ENCODE measurements at places on chromosomes 1 and 21.

DNA sequence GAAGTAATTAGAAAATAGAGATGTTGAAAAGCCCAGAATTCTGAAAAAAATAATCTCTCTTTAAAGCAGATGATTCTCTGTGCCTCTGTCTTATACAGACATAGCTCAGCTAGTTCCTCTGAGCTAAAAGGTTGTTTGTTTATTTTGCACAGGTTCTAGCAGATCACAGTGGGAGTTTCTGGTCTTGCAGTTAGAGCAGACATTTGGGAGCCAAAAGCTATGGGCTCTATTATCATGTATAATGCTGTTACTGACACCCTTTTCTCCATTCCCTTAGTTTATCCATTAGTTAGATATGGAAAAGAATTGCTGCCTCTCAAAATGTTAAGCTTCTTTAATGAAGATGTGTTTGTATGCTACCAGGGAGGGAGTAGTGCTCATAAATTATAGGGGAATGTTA lies 20.5 kb upstream of the CD55 start:
- DNase-seq, result no peak

DNA sequence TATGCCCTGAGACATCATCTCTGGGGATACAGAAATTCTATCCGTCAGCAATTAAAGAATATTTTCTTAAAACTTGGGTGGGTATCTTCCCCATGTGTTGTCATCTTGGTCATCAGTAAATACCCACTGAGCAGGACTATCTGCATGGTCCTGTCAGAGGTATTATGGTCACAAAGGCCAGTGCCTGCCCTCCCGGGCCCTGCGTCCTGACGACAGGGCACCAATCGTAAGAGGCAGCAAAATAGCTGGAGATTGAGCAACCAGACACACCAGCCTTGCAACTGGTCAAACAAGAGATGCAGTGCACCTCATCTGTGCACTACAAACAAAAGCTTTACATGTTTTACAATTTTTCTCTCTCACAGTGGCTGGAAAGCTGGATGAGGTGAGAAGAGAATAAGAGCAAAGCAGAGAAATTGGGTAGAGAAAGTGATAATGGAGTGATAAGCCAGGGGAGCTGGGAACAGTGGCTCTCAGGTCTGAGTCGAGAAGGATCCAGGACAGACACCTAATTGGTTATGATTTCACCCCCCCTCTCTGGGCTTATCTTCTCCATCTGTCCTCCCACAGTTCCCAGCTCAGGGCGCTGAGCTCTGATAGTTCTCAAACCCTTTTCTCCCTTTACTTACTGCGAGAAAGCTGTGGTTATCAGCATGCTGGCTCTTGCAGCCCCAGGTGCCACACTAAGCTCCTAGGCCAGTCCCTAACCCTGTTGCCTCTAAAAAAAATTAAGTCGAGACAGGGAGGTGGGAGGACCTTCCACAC lies 8.8 kb upstream of the SRP9 start:
- DNase-seq, result peak; percentile 20

DNA sequence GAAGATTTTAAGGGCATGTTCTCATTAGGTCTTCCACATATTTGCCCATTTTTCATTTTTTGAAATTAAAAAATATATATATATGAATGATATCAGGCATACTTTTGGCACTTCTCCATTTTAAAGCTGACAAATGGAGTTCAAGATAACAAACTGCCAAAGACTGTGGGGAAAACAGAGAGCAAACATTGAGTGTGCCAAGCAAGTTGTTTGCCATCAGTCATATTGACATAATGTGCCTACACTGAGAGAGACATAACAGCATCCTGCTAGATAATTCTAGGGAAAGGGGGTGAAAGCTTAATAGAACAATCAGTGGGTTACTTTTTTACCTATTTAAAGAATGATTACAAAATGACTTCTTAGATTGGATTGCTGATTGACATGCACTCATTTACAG lies 529.4 kb upstream of the CXADR start:
- peak; percentile 1 for DNase-seq

DNA sequence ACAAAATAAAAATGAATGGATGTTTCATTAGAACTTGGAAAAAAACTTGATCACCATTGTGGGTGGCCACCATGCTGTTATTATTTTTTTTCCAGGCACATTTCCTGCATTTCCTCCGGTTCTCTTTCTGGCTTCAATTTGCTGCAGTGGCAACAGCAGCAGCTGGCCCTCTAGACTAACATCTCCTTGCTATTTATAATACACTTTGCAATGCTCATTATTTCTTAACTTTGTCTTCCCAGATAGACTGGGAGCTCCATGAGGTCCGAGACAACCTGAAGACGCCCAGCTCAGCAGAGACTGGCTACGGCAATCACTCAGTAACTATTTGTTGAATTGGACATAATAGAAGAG lies 53.4 kb upstream of the ATP5PO start:
- no peak for DNase-seq

- DNase-seq, result no peak
Observed at GRCh38 chr1:58390091-58390490, 156.4 kb downstream of the OMA1 start.

GRCh38 chr1:73813716-73814115 lies 384.3 kb downstream of the LRRIQ3 start:
- no peak for DNase-seq

GRCh38 chr21:33767236-33767635 lies 124.9 kb downstream of the ITSN1 start:
- DNase-seq, result no peak

GRCh38 chr1:67969446-67969845 lies 81.0 kb downstream of the DIRAS3 start:
- no peak for DNase-seq

DNA sequence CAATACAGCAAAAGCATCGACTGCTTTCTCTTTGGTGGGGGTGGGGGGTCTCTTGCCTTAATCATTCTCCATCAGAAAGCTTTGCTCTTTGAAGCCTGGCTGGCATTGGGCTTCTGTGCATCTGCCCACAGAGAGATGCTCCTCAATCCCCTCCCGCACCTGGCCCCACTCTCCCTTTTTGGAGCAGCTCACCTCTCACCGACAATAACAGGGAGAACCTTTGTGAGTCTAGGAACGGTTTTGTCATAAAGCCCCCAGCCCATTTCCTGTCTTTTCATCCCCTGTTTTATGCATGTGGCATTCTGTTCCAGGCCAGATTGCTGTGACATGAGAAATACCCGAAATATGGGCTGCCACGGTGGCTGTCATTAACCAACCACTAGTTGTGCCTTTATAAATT lies 469.0 kb upstream of the VAMP3 start:
- no peak for DNase-seq

DNA sequence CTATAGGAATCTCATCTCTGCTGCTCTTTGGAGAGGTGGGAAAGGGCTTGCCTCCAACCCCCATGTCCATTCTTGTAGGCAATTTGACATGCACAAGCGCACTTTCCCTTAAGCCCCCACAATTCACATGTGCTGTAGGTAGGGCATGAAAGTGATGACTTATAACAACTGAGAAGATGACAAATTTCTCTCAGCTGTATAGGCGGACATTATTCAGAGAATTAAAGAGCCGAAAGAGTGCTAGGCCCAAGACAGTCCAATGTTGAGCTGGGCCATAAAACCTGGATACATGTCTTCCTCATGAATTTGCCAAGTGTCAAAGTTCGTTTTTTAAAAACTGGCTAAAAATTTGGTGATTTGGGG lies 106.3 kb upstream of the LYPLAL1 start:
- no peak for DNase-seq

- DNase-seq, result no peak
Observed at GRCh38 chr1:99727575-99728185, 38.8 kb downstream of the FRRS1 start.

GRCh38 chr1:193741228-193741627 lies 554.8 kb upstream of the B3GALT2 start:
- no peak for DNase-seq

- no peak for DNase-seq
Observed at GRCh38 chr1:155092641-155093040, 14.0 kb downstream of the EFNA3 start.

DNA sequence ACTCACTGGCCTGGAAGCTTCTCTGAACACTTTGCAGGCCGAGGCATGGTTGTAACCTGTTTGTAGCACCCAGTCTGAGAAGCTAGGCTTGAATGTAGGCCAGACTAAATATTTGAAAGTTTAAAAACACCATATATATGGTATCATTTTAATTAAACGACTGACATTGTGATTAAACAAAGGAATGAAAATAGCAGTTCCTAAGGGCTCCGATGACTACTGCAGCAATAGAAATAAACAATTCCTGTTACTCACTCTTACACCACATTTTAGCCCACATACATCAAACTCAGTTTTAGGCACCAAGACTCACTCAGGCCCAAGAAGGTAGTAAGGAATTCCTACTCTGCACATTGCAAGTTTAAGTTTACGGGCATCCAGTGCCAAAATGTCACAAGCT lies 281.2 kb downstream of the AKT3 start:
- no peak for DNase-seq

DNA sequence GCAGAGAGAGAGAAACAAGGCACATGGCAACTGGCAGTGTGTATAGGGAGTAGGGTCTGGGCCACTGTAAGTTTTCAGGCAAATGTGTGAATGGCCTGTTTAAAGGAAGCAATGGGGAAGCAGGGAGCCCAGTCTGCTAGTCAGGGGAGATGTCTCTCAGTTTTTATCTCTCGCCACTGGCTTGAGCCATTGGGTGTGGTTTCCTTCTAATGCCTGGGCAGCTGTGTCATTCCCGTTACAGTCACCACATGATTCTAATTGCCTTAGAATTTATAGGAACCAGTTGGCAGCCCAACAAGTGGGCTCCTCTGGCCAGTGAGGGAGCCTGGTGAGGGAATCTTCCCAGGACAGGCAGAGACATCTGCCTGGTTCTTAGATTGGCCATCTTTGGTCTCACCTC lies 182.4 kb downstream of the DISC1 start:
- peak; percentile 89 for DNase-seq

- DNase-seq, result no peak
Observed at GRCh38 chr1:180802813-180803212, 109.9 kb upstream of the KIAA1614 start.

DNA sequence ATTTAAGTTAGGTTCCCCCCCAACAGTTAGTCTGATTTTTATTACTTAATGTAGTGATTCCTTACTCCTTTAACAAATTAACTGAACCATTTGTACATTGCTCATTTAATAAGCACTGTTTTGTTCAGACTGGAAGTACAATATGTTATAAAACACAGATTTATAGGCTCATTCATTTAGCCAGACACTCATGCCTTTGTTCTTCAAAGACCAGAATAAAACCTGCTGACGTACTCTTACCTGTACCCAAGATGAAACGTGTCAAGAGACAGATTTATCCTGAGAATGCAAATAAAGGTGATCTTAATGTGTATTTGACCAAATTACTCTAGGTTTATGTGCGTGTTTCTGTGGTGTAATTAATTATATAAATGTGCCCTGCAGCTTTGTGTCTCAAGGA lies 92.8 kb downstream of the INTS7 start:
- no peak for DNase-seq

DNA sequence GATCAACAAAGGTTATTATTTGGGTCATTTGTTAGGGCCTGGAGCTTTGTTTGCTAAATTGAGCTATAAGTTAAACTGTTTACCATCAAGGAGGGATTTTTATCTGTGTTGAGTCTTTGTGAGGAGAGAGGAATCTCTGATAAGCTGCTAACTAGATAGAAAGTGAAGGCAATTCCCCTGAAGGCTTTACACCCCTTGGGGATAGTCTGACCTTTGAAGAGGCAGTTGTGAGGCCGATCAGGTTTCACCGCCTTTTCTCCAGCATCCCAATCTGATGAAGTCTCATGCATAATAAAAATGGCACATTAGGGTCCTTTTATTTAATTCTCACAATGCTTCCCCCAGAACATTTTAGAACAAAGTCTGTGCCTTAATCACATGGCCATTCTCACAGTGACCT lies 21.8 kb downstream of the C1orf21 start:
- DNase-seq, result no peak

- DNase-seq, result no peak
Observed at GRCh38 chr1:22262583-22262982, 119.7 kb upstream of the WNT4 start.

- DNase-seq, result no peak
Observed at GRCh38 chr1:186740324-186740723, 60.1 kb upstream of the PTGS2 start.

GRCh38 chr1:248871837-248872401 lies 13.0 kb upstream of the ZNF692 start:
- DNase-seq, result no peak

DNA sequence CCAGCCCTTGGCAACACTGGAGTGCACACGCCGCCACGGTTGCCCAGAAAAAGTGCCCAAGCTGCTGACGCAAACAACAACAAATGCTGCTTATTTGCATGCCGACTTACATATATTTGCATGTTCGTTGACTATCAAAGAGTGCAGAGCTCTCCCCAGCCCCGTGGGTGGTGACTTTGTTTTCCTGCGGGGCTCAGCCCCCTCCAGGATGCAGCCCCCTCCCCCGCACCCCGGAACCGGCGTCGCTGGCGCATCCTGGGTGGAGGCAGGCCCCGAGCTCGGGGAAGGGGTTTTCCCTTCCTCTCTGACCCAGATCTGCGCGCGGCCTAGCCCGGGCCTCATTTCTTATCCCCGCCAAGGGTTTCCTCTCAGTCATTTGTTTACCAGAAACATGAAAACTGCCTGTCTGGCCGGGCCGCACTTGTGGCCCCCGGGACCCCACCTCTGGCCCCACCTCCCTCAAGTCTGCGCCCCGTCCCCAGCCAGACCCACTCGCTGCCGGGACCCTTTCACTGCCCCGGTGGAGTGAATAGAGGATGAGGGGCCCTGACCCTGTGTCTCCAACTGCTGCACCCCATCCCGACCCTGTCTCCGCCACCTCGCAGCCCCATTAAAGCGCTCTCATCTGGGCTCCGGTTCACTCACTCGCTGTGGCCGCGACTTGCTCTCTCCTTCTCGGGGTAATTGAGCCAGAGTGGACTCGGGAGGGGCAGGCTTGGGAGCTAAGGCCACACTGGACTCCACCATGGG lies 5.5 kb downstream of the TNFRSF25 start:
- no peak for DNase-seq

- DNase-seq, result no peak
Observed at GRCh38 chr1:209839875-209840546, 12.2 kb downstream of the UTP25 start.

DNA sequence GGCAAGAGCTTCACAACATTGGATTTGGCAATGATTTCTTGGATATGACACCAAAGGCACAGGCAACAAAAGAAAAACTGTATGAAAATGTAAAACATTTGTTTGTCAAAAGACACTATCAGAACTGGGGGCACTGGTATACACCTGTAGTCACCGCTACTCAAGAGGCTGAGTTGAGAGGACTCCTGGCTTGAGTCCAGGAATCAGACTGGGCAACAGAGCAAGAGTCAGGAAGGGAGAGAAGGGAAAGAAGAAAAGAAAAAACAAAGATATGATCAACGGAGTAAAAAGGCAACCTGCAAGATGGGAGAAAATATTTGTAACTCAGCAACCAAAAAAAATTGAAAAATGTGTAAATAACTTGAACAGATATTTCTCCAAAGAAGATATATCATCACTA lies 6.0 kb upstream of the TUT4 start:
- no peak for DNase-seq
